ENCODE measurements at places on chromosomes 11 and 22. TPM values are rescaled to one million over a fixed set of nuclear protein-coding genes. Genes with fewer than 3 reads are reported as not detected.

Gene RASGRP2
- 14.9 TPM for total RNA-seq

Gene MMP13
- not detected for total RNA-seq

Gene SVIP
- 10.3 TPM for total RNA-seq

Gene ANKK1
- 0.47 TPM for total RNA-seq

Gene LSP1
- 23.6 TPM for total RNA-seq

Gene NXPE2
- total RNA-seq = 0.70 TPM

Gene CASP1
- 6.2 TPM for total RNA-seq

Gene GSTT2
- total RNA-seq = not detected

Gene NRXN2
- 33.2 TPM for total RNA-seq

Gene RFPL1
- total RNA-seq = not detected

Gene ABTB2
- 17.6 TPM for total RNA-seq

Gene ZNF215
- 2.2 TPM for total RNA-seq

Gene GNB1L
- 8.0 TPM for total RNA-seq

Gene OR52I2
- not detected for total RNA-seq
